ENCODE measurements at places on chromosomes 4 and X. TPM values are rescaled to one million over a fixed set of nuclear protein-coding genes. Genes with fewer than 3 reads are reported as not detected.

Gene CLTRN
- total RNA-seq: 2.0 TPM

- H3K36me3 ChIP-seq: no peaks in the 10 kb centered on the region
- DNase-seq: no peak
- peaks cover 5% of the 10 kb centered on the region for H3K4me1 ChIP-seq
- H3K4me3 ChIP-seq: no peak overlapping the region
- no peaks in the 10 kb centered on the region for H3K27me3 ChIP-seq
Measured at GRCh38 chr4:660401-660800, 13.7 kb downstream of the ATP5ME start.

DNA sequence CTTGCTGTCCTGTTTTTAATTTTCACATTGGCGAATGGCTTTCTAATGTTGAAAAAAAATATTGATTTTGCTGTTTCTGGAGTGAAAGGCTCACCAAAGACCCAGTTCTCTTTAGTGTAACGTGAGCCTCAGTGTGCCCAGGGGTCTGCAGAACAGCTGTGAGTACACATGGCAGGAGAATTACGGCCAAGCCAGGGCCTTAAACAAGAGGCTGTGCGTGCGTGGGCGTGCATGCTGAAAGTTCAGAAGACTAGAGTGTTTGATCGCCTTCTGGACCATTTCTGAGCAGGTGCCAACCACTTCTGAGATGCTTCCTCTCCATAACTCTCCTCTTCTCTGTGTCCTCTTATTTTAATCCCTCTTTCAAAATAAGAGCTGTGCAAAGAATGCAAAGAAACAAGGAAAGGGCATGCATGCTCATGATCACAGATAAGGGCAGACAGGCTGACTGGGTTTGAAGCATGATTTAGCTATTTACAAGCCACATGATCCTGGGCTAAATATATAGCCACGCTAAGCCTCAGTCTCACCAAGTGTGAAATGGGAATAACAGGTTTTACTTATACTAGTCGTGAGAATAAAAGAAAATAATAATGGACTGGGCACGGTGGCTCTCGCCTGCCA lies 9.9 kb downstream of the PHEX start:
- H3K4me3 ChIP-seq: no peak overlapping the region

DNA sequence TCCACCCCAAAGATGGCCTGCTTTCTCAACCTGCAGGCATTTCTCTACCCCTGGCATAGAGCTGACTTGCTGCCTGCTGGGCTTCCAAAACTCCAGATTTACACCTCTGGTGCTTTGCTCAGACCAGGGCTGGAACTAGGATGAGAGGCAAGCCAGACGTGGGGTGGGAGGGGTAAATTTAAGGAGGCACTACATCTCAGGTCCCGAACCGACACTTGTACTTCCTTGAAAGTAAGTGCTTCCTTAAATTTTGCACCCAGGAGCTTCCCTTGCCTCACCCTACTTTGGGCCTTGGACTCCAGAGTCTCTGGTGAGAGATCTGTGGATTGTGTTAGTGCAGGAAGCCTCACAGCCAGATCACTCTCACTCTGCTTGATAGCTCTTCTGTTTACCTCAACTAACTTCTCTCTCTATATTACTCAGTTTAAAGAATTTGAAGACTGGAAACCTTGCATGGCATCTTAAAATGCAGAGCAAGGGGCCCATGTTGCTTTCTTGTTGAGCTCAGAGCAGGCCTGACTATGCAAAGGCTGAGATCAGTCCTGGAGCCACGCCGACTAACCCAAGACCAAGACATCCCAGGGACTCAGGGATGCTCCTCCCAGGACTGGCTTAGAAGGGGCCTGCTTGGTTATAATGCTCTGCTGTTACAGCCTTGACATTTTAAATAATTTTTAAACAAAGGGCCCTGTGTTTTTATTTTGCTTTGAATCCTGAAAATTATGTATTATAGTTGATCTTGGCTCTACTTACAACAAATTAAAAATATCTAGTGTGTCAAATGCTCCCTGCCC lies 145.0 kb upstream of the LEF1 start:
- DNase-seq: no peak
- H3K27ac ChIP-seq: no peak overlapping the region
- H3K36me3 ChIP-seq: no peaks in the 10 kb centered on the region
- no peak overlapping the region for H3K4me3 ChIP-seq

Gene C4orf50
- 0.32 TPM for total RNA-seq

- H3K36me3 ChIP-seq: no peaks in the 10 kb centered on the region
- H3K4me1 ChIP-seq: no peaks in the 10 kb centered on the region
- H3K27ac ChIP-seq: no peak overlapping the region
- no peak for DNase-seq
- no peaks in the 10 kb centered on the region for H3K27me3 ChIP-seq
Measured at GRCh38 chr4:124206779-124207605, 505.5 kb downstream of the ANKRD50 start.

Gene CHRNA9
- 2.5 TPM for total RNA-seq
